Thoracic aorta (tissue), 2 donors: ENCODE measurements at places on chromosomes 5 and 9.

DNA sequence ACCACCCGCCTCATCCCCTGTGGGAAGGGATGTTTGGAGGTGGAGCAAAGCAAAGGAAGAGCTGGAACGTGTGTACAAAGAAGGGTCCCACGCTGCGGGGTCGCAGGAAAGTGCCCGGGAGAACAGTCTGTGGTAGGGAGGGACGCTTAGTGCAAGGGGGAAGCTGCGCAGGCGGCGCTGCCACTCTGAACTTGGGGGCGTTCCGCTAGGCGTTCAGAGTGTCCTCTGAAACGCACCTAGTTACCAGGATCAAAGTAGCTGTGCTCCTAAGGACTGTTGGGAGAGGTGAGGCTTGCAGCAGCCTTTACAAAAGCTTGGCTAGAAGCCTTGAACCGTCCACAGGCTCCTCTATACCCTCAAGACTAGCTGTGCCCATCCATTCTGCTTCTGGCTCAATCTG is 29.3 kb upstream of the PDE8B start:
- H3K27ac ChIP-seq: peak overlapping the region; percentile 76
- DNase-seq: no peak
- no peaks in the 10 kb centered on the region for H3K27me3 ChIP-seq
- peaks cover 5% of the 10 kb centered on the region for H3K4me1 ChIP-seq

DNA sequence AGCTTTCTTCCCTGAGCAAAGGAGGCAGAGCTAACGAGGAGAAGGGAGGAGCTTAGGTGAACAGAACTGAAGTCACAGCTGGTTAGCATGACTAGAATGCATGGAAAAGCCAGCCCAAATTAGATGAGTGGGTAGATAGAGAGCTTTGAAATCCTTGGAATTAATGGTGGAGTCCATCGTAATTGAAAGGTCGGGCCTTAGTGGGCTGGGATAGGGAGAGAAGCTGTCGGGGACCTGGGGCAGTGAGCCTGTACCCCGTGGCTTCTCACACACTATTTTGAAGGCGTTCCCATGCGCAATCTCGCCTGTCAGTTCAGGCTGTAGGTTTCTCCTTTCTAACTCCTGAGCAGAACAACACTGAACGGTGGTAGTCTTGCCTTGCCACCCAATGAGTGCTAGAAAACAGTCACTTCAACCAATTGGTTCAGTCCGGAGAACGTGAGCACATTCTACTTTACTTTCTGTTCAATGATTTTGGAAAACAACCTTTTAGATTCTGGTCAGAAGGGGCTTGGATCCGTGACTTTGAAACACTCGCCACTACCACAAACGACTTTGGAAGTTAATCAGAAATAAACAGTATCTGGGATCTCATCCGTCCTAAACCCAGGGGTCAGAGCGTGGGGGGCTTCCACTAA is 655 bp upstream of the RAI14 start:
- peaks cover 54% of the 10 kb centered on the region for H3K4me1 ChIP-seq
- H3K4me3 ChIP-seq: peak overlapping the region; percentile 80
- no peak for DNase-seq

DNA sequence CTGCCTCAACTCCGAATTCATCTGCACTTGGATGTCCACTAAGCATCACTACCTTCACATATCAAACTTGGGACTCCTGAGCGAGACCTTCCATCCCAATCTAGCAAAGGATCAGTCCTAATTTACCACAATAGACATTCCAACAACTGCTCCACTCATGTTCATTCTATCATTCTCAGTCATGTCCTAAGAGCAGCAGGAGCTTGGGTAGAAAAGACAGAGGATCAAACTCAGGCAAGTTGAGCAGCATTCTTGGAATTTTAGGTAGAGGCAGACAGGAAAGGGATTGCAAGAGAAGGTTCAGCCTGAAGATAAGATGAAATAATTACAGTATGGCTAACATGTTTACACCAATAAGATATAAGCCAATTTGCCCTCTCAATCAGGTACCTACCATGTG is 51.7 kb downstream of the AUH start:
- H3K27me3 ChIP-seq: no peaks in the 10 kb centered on the region
- no peaks in the 10 kb centered on the region for H3K4me1 ChIP-seq
- H3K4me3 ChIP-seq: no peak overlapping the region
- no peak for DNase-seq
- no peaks in the 10 kb centered on the region for H3K36me3 ChIP-seq

DNA sequence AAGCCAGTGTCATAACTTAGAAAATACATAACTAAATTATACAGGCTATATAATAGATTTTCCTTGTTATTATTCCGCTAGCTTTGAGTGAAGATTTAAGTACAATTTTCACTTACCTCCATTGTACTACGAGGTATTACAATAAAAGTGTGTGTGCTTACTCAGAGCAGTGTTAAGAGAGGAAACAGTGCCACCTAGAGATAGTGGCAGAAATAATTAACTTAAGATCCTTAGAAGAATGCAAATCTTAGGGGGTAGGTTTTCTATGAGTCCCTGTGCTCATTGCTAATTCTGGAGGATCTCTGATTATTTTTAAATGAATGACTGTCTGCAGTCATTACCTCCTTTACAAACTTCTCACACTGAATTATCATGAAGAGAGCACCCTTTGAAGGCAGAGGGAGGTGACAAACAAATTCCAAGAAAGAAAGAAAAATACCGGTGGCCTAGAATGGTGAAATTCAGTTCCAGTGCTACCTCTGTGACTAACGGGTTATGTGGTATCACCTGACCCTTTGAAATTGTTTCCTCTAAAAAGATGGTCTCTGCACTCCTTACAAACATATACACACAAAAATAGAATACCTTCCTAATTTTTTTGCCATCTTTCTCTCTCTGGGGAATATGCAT is 379.8 kb downstream of the TRIM36 start:
- no peaks in the 10 kb centered on the region for H3K27me3 ChIP-seq
- no peak overlapping the region for H3K4me3 ChIP-seq
- DNase-seq: no peak
- no peak overlapping the region for H3K27ac ChIP-seq
- no peaks in the 10 kb centered on the region for H3K4me1 ChIP-seq
- H3K36me3 ChIP-seq: no peaks in the 10 kb centered on the region

- H3K36me3 ChIP-seq: no peaks in the 10 kb centered on the region
- H3K27ac ChIP-seq: no peak overlapping the region
- no peaks in the 10 kb centered on the region for H3K4me1 ChIP-seq
- no peak overlapping the region for H3K4me3 ChIP-seq
Observed at GRCh38 chr5:101969742-101970141, 326.3 kb downstream of the SLCO4C1 start.

GRCh38 chr9:73889023-73889422 is 608.1 kb upstream of the RORB start:
- DNase-seq: no peak
- H3K4me1 ChIP-seq: no peaks in the 10 kb centered on the region
- H3K4me3 ChIP-seq: no peak overlapping the region
- no peaks in the 10 kb centered on the region for H3K36me3 ChIP-seq
- no peak overlapping the region for H3K27ac ChIP-seq
- H3K27me3 ChIP-seq: no peaks in the 10 kb centered on the region

DNA sequence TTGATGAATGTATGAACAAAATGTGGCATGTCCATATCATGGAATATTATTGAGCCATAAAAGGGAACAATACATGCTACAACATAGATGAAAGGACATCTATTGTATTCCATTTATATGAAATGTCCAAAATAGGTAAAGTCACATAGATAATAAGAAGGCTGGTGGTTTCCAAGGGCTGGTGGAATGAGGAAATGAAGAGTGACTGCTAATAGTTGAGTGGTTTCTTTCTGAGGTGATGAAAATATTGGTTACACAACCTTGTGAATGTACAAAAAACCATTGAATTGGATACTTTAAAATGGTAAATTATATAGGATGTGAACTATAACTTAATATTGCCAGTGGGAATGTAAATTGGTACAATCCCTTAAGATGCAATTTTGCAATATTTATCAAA is 5.2 kb downstream of the ARSB start:
- H3K36me3 ChIP-seq: no peaks in the 10 kb centered on the region
- DNase-seq: no peak
- no peaks in the 10 kb centered on the region for H3K27me3 ChIP-seq
- H3K4me3 ChIP-seq: no peak overlapping the region
- H3K27ac ChIP-seq: no peak overlapping the region

GRCh38 chr5:59264639-59265245 is 628.8 kb downstream of the PDE4D start:
- no peaks in the 10 kb centered on the region for H3K4me1 ChIP-seq
- H3K4me3 ChIP-seq: no peak overlapping the region
- DNase-seq: no peak
- no peak overlapping the region for H3K27ac ChIP-seq
- H3K27me3 ChIP-seq: no peaks in the 10 kb centered on the region

- DNase-seq: no peak
- peaks cover 4% of the 10 kb centered on the region for H3K4me1 ChIP-seq
- no peaks in the 10 kb centered on the region for H3K36me3 ChIP-seq
- no peaks in the 10 kb centered on the region for H3K27me3 ChIP-seq
- no peak overlapping the region for H3K4me3 ChIP-seq
Observed at GRCh38 chr9:123679330-123679987, 250.5 kb downstream of the DENND1A start.

DNA sequence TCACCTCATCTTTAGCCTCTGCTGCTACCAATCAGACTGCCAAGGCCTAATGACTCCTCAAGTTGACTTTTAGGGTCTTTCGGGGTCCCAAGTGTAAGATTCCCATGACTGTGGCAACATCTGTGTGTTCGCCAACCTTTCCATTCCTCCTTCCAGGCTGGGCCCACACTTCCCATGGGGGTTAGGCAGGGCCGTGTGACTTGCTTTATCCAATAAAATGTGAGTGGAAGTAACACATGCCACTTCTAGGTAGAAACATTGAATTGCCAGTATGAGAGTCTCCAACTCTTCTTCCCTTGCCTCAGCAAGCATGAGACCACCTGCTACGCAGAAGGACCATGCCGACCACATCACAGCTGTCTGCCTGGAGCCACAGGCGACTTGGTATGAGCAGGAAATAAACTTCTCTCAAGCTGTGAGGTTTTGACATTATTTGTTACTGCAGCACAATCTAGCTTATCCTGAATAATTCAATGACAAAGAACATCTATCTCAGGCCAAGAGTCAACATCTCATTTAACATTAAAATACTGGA is 190.4 kb upstream of the IER5L start:
- H3K4me1 ChIP-seq: no peaks in the 10 kb centered on the region
- H3K27ac ChIP-seq: no peak overlapping the region
- DNase-seq: no peak
- H3K27me3 ChIP-seq: no peaks in the 10 kb centered on the region

GRCh38 chr5:157266286-157267007 is 524 bp downstream of the CYFIP2 start:
- H3K36me3 ChIP-seq: no peaks in the 10 kb centered on the region
- no peak for DNase-seq
- H3K27me3 ChIP-seq: no peaks in the 10 kb centered on the region

DNA sequence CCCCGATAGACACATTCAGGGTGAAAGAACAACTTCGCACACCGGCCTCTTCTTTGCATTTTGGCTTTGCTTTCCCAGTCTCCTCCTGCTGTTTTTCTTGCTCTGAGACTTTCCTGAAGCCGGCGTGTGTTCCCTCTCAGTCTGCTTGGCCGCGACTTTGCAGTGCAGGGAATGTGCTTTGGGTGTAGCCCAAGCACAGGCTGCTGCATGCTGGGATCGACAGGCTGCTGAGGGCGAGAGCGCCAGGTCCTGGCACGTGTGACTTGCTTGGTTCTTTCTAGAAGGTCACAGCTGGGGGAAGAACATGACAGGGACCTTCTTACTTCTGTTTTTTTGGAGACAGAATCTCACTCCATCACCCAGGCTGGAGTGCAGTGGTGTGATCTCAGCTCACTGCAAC is 40.6 kb downstream of the TENT4A start:
- H3K36me3 ChIP-seq: peaks cover 36% of the 10 kb centered on the region
- H3K27ac ChIP-seq: peak overlapping the region; percentile 25

GRCh38 chr5:18023275-18023674 is 389.0 kb downstream of the TAF11L14 start:
- H3K27ac ChIP-seq: no peak overlapping the region
- no peak overlapping the region for H3K4me3 ChIP-seq
- DNase-seq: no peak

- H3K4me1 ChIP-seq: no peaks in the 10 kb centered on the region
- no peak overlapping the region for H3K27ac ChIP-seq
- H3K4me3 ChIP-seq: no peak overlapping the region
- no peaks in the 10 kb centered on the region for H3K36me3 ChIP-seq
Observed at GRCh38 chr5:89246252-89246651, 363.3 kb upstream of the MEF2C start.

GRCh38 chr5:146680846-146681584 is 165.0 kb upstream of the GPR151 start:
- DNase-seq: no peak
- H3K4me1 ChIP-seq: peaks cover 6% of the 10 kb centered on the region
- H3K36me3 ChIP-seq: no peaks in the 10 kb centered on the region
- H3K27ac ChIP-seq: peak overlapping the region; percentile 22

DNA sequence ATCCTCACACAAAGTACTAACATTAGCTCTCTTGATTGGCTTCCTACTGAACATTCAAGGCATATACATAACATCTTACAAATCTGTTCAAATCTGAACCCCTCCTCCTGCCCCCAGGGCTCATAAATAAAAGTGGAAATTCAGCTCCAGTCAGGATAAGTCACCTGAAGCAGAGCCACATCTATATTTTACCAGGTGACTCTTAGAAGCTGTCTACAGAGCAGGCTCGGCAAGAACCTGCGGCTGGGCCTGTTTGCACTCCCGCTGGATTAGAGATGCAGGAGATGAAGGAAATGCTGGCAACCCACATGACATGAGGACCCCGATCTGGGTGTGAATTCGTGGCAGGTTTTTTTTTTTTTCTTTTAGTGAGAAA is 3.0 kb upstream of the CPLX2 start:
- H3K4me1 ChIP-seq: no peaks in the 10 kb centered on the region
- no peak overlapping the region for H3K4me3 ChIP-seq
- DNase-seq: no peak
- H3K27ac ChIP-seq: no peak overlapping the region
- no peaks in the 10 kb centered on the region for H3K36me3 ChIP-seq
- no peaks in the 10 kb centered on the region for H3K27me3 ChIP-seq

- no peaks in the 10 kb centered on the region for H3K36me3 ChIP-seq
- no peak overlapping the region for H3K27ac ChIP-seq
- DNase-seq: no peak
- H3K27me3 ChIP-seq: no peaks in the 10 kb centered on the region
Observed at GRCh38 chr9:14396171-14396570, 82.2 kb upstream of the NFIB start.

- DNase-seq: no peak
- H3K27ac ChIP-seq: no peak overlapping the region
- no peaks in the 10 kb centered on the region for H3K36me3 ChIP-seq
- no peak overlapping the region for H3K4me3 ChIP-seq
Observed at GRCh38 chr5:170508036-170508435, 4.2 kb downstream of the KCNIP1 start.

- peaks cover 24% of the 10 kb centered on the region for H3K4me1 ChIP-seq
- DNase-seq: no peak
- H3K27ac ChIP-seq: no peak overlapping the region
- no peaks in the 10 kb centered on the region for H3K27me3 ChIP-seq
- peak overlapping the region; percentile 85 for H3K4me3 ChIP-seq
Observed at GRCh38 chr9:134066526-134066912, 1.3 kb downstream of the BRD3 start.
